ENCODE measurements at places on chromosomes 16 and 17. TPM values are rescaled to one million over a fixed set of nuclear protein-coding genes. Genes with fewer than 3 reads are reported as not detected.

DNA sequence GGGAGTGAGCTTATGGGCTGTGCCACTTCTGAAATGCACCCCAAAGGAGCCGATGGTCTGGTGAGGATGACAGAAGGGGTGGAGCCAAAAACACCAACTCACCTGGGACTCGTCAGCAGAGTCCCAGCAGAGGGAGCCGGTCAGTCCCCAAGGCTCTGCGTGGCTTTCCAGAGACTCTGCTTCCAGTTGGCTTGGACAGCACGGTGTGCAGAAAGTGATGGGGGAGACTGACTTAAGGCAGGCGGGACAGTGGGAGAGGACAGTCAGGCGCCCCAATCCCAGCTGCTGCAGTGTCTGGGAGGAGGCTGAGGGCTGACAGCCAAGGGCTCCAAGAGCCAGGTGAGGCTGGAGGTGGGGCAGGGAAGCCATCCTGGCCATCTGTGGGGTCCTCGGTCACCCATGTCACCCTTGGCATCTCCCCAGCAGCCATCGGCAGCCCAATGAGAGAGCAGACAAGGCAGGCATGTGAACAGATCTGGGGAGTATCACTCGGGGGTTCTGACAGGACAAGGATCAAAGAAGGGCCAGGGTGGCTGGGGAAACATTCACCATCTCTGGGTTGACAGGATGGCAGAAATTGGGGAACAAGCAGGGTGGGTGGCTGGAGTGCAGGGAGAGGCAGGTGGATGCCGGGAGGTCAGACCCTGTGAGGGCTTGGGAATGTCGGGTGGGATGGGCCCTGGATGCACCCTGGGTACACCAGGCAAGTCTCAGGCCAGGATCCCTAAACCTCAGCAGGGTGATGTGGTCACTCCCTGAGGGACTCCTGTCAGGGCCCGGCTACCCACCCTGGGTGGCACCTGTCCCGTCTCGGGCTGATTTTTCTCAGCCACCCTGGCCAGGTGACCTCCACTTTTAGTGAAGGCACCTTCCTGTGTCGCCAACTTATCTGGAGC, 8.9 kb upstream of the KRTAP17-1 start:
- no peak for DNase-seq

- DNase-seq: no peak
Measured at GRCh38 chr16:73046849-73047214, 1.1 kb downstream of the ZFHX3 start.

DNA sequence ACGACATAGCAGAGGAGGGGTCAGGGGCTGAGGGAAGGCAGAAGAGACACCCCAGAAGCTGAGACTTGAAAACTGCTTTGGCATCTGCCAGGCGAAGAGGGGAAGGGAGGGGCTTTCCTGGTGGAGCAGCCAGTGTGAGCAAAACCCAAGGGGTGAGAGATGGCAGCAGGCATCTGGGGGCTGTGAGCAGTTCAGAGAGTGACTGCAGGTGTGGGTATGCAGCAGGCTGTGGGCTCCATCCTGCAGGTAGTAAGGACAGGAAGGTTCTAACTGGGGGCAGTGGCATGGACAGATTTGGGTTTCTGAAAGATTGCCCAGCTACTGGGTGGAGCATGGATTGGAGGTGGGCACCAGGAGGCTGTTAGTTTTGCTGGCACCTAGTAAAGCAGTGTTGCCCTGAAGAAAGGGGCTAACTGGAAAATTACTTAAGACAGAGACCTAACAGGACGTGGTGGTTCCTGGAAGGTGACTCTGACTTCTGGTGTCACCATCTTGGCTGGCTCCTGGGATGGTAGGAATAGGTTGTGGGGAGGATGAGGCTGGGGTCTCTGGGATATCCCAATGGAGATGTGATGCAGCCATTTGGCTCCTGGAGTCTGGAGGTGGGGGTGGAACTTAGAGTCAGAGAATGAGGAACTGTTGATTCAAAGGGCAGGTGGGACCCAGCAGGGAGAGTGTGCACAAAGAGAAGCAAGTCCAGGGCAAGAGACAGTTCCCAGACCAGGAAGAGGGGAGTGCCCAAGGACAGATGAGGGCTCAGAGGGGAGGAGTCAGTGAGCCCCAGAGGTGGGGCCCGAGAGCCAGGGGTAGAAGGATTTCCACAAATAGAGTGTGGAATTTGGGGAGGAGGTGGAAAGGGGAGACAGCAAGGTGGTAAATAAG, 11.2 kb downstream of the BCL7C start:
- no peak for DNase-seq

- no peak for DNase-seq
Measured at GRCh38 chr16:62676306-62676705, 640.1 kb upstream of the CDH8 start.

GRCh38 chr16:46889942-46890300, 5.8 kb downstream of the GPT2 start:
- no peak for DNase-seq

- no peak for DNase-seq
Measured at GRCh38 chr16:10312008-10312407, 73.9 kb upstream of the ATF7IP2 start.

DNA sequence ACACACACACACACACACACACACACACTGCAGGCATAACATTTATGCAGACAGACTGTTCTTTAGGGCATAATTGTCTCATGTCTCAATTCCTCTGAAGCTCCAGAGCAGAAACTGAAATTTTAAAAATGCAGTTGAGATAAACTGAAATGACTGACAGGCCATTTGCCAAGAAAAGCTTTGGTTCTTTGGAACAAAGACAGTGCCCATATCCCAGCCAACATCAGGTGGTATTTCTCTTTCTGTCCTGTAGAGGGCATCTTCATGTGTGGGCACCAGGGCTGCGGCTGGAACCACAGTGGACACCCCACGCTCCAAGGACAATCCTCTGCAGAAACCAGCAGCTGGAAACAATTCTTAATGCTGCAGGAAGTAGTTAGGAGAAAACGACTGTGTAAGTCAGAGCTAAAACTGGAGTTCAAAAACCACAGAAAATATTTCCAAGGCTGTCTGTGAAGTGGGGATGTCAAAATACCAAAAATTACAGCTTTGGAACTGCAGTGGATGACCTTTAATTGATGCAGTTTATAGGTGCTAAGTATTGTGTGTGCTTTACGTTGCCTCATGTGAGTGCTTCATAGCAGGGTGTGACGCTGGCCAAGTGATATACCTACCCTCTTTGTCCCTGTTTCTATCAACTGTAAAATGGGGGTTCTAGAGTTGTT, 10.6 kb upstream of the MEFV start:
- DNase-seq: no peak

DNA sequence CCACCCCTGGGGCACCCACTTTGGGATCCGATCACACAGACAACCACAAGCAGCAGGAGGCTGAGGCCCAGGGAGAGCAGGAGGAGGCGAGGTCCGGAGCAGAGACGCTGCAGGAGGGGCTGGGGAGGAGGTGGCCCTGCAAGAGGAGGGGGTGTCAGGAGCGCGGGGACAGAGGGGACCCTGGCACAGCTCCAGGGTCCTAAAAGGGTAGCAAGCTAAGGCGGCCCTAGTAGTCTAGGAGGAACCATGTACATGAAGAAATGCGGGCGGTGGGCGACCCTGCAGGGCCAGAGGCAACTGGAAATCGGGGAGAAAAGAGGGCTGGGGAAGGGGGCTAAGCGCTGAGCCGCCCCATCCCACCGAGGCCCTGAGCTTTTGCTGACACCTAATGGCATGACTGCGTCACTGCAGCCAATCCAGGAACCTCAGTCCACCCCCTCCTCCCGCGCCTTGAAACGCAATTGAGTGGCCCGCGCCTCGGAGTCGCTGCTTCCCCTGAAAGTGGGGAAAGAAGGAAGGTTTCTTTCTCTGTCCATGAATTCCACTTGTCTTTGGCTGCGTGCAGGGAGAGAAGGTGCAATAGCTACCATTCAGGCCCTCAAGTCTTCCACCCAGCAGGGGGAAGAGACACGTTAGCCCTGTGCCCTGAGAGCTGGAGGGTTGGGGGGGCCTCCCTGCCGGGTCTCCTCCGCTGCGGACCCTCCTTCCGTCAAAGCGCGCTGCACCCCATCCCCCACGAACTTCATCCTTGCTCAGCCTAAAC, 1.8 kb downstream of the ASGR1 start:
- DNase-seq: peak; percentile 70

GRCh38 chr16:16133943-16134604, 89.2 kb downstream of the ABCC6 start:
- peak; percentile 11 for DNase-seq

The OR1A1 gene
- total RNA-seq: not detected

The CENPV gene
- 14.2 TPM for total RNA-seq

The PDILT gene
- total RNA-seq: not detected

The P2RX5 gene
- 16.4 TPM for total RNA-seq

Data from left ventricle myocardium superior (tissue), 1 donor.